ENCODE measurements at places on chromosomes 12 and 14.

DNA sequence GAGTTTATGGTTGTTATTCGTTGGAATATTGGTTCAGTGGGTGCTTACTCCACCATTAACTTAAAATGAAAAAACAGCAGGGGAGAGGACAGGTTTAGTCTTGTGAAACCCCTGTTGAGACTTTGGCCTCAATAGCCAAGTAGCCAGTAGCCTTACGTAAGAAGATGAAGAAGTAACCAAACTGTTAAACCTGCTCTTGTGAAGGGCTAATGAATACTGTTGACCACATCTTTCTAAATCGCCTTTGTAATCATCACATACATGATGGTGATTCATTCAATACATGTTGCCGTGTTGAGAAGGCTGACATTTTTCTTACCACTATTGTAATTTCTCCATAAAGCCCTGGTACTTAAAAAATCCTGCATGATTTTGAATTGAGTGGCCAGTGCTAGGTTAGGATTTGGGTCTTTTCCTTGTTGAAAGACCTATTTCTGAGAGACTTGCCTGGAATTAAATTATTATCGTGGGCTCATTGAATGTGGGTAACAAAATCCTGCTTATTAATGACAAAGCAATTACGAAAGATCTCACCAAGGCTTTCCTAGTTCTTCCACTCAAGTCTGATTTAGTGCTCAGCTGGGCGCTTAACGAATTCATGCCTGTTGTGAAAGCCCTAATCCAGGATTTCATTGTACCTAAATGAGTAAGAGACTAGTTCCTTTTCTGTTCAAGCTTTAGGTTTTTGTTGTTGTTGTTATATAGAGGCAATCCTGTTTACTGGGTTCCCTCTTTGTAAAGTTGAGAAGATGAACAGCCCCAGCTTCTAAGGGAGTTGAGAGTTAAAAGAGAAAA lies 333.1 kb downstream of the FUT8 start:
- DNase-seq: peak; percentile 74

- no peak for DNase-seq
Observed at GRCh38 chr14:34183478-34183877, 232.6 kb upstream of the EGLN3 start.

GRCh38 chr14:54769951-54770863 lies 132.4 kb downstream of the GCH1 start:
- DNase-seq: no peak

DNA sequence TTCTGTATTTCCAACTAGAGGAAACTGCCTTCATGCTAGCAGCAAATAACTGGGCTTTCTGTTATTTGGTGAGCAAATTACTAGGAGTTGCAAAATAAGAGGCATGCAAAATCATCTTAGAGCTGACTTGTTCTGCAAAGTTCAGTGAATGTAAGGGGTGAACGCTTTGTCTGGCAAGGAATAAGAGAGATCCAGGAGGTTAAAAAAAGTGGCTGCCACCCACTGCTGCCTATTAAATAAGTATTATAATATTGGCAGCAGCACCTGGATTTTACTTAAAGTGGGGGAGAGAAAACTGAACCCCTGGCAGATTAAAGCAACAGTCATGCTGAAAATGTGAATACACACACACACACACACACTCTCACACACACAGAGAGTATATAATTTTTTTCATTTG lies 557.0 kb downstream of the FLRT2 start:
- no peak for DNase-seq

DNA sequence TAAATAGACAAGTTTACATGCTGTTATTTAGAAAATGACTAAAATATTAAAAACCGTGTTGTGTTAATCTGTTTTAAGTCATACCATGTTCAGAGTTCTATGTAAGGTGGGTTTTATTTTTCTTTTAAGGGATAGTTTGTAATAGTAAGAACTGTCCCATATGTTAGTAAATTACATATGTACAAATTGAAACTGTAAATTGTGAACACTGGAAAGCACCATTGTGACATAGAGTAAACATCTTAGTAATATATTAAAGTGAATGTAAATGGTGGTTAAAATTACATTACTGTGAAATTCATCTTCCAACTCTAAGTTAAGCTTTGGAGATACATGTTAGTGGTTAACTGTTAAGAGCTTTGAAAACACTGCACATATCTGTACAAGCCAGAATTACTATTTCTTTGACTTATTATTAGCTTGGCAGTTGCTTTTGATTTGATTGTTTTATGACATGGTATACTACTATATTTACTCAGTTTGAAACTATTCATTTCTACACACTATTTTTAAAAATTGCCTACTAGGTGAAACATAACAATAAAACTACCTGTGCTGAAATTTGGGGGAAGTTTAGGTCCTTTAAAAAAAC lies 27.4 kb upstream of the DIP2B start:
- no peak for DNase-seq

DNA sequence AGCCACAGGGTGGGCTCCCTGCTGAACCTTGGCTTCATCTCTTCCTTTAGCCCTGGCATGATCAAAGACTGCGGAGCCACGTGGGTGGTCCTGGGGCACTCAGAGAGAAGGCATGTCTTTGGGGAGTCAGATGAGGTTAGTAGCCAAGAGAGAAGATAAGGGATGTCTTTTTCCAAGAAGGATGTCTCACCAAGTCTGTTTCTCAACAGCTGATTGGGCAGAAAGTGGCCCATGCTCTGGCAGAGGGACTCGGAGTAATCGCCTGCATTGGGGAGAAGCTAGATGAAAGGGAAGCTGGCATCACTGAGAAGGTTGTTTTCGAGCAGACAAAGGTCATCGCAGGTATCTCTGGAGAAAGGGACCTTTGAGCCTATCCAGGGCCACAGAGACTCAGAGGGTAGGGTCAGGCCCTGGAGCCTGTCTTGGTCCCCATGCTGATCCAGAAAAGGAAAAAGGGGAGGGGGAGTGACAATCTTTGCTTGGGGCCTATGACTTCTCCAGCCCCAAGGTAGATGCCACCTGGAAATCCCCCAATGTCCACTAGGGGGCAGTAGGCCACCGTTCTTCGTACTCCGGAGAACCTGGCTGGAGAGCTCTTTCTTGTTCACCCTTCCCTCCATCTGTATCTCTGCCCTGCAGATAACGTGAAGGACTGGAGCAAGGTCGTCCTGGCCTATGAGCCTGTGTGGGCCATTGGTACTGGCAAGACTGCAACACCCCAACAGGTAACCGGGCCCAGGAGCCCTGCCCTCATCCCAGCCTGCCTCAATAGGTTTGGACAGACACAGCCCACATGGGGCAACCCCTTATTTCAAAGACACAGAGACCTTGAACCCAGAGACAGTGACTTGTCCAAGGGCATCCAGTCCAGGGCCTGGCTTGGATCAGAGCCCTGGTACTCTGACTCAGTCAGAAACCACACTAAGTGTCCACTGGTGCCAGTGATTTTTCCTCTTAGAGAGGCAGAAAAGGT lies 2.0 kb downstream of the TPI1 start:
- peak; percentile 84 for DNase-seq

DNA sequence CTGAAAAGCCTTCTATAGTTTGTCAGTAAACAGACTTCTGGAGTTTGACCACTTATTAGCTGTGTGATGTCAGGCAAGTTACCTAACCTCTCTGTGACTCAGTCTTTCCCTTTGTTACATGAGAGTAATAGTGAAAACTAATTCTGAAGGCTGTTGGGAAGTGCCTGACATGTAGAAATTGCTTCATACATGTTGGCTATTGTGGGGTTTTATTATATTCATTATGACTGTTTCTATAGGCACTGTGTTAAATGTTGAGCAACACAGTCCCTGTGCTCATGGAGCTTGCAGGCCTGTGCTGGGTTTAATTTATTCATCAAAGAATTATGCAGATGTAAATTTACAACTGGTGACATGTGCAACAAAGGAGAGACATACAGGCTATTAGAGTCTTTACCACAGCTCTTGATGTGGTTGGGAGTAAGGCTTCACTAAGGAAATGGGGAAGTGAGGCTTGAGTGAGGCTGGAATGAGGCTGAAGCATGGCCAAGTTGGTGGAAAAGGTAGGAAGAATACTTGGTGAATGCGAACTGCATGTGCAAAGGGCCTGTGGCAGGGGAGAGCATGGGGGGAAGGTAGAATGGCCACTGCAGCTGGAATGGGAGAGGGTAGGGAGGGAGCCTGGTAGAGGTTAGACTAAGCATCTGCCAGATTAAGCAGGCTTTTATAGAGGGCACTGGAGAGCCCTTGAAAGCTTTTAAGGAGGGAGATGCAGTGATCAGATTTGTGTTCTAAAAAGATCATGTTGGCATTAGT lies 236.4 kb upstream of the CRY1 start:
- DNase-seq: peak; percentile 71

GRCh38 chr14:66746316-66747006 lies 238.5 kb downstream of the GPHN start:
- DNase-seq: peak; percentile 50

GRCh38 chr12:106941481-106942156 lies 14.1 kb upstream of the TMEM263 start:
- no peak for DNase-seq

- DNase-seq: peak; percentile 83
Observed at GRCh38 chr12:132153501-132154340, 9.5 kb downstream of the NOC4L start.

- no peak for DNase-seq
Observed at GRCh38 chr12:71007020-71007419, 86.5 kb upstream of the PTPRR start.

- DNase-seq: peak; percentile 45
Observed at GRCh38 chr14:64729386-64730060, 25.3 kb downstream of the PLEKHG3 start.

DNA sequence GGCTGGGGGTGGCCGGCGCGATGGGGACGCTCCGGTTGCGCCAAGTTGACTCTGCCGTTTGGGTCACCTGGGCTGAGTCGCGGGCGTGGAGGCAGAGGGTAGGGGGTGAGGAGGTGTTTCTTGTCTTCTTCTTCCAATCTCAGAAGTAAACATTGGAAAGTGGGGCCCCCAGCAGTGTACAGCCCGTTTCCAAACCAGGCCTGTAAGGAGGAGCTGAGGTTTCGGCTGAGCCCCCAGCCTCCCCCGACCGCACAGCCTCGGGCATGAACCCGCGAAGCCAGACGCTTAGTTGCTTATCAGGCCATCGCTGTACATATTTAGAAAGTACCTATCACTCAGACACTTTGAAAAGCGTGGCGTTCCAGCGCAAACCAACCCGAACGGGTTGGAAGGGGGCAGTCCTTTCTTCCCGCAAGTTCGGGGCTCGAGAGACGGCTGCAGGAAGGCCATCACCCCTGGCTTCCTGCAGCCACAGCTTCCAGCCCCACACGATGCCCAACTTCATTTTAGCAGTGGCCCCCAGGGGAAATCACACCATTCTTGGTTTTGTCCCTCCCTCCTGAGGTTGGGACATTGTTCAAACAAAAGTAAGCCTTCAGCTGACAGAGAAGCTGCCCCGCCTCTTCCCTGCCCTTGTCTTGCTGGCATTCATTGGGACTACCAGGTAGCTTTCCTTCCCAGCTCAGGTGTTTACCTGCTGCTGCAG lies 164.1 kb downstream of the ZFP36L1 start:
- no peak for DNase-seq

DNA sequence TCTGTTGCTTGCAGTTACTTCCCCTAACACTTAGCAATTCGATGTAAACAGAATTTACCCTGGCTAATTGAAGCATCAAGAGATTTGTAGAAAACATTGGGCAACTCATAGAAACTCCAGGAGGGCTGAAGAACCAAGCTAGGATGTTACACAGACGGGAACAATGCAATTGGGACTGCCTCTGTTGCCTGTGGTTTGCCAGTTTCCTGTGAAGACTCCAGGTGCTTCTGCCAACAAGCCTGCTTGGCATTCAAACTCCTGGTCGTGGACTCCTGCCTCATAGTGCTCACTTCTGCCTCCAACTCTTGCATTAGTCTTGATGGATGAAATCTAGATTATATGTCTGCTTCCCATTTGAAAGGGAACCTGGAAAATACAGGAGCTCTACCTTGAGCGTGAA lies 246.0 kb downstream of the BMP4 start:
- no peak for DNase-seq

DNA sequence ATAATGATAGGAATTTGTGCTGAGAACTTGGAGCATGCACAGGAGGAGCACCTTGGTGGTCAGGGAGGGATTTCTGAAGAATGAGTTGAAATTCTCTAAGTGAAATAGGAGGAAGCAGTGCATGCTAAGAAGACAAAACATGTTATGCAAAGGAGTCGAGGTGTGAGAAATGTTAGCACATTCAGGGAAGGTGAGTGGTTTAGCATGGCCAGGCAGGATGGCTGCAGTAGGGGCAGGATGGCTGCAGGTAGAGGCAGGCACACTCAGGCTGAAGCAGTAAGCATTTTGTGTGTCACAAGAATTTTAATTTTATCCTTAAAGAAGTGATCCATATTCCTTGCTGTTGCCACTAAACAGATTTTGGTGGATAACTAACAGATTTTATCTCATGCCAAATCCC lies 46.3 kb downstream of the CATSPERB start:
- no peak for DNase-seq

- no peak for DNase-seq
Observed at GRCh38 chr14:51604073-51604472, 47.6 kb upstream of the FRMD6 start.

- DNase-seq: no peak
Observed at GRCh38 chr12:27186022-27186839, 57.9 kb upstream of the STK38L start.

DNA sequence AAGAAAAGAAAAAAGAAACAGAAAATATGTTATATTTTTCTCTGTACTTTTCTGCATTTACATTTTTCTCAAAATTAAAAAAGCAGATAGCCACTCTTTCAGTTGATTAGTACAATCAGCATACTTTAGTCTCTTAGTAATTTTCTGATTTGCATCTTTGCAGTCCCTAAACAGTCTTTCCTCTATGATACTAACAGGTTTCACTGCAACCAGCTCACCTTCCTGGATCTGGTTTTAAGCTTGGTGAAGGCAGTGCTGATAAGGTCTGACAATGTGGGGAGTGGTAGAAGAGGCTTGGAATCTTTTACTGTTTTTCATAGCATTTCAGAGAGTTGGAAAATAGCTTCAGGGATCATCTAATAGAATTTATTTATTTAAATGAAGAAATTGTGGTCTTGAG lies 457.6 kb downstream of the ZFP36L1 start:
- DNase-seq: no peak

DNA sequence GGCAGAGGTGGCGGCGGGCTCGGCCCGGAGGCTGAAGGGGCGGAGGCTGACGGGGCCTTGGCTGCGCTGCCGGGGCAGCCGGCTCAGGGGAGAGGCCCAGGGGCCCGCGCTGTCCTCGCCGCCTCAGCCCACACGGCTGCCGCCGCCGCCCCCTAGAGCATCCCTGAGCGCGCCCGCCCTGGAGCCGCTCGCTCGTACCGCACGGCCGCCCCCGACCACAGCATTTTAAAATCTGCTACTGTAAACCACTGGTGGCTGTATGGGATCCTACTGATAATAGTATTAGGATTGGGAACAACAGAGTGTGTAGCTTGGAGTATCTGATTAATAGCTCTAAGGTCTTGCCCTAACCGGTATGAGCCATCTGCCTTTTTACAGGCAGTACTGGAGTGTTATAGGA lies 22.2 kb upstream of the EDDM3A start:
- no peak for DNase-seq

All from NB4 (cell line).